ELR (cell line): ENCODE measurements at places on chromosomes 4 and X.

DNA sequence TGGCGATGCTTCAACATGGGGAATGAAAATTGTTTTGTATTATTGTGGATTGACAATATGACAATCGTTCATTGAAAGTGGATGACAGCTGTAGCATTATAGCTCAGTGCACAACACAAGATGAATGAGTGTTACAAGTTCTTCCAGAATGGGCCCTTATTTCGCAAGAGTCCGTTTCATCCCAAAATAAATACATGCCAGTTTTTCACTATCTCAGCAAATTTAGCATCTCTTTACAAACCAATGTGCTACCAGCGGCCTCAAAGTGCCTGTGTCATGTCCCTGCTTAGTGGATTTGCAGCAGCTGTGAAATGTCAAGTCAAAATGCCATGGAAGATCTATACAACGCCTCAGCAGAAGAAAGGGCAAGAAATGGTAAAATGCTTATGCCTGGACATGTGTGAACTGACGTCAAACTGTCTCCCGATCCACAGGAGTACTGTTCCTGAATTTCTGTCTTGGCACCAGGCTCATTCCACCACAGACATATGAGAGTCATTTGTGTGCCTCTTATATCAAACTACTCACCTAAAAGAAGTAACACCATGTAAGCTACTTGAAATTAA lies 109.6 kb downstream of the MAML3 start:
- DNase-seq, result no peak

- DNase-seq, result no peak
Measured at GRCh38 chr4:174928575-174929253, 10.6 kb downstream of the ADAM29 start.

- no peak for DNase-seq
Measured at GRCh38 chr4:170017252-170017651, 8.9 kb downstream of the MFAP3L start.

- DNase-seq, result no peak
Measured at GRCh38 chr4:173160871-173161270, 7.7 kb upstream of the GALNT7 start.

DNA sequence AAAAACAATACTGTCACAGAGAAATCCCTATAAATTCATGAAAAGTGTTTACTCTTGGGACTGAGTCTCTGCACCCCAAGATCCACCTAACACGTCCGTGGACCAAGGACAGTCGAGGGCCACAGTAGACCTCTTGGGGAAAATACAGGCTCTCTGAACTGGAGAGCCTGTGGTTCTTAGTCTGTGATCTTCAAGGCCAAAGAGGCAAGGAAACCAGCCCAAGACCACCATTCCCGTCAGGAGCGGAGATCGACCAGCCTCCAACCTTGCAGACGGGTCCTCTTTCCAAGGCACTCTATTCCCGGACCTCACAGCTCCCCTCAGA lies 1.6 kb upstream of the APBB2 start:
- DNase-seq, result no peak

DNA sequence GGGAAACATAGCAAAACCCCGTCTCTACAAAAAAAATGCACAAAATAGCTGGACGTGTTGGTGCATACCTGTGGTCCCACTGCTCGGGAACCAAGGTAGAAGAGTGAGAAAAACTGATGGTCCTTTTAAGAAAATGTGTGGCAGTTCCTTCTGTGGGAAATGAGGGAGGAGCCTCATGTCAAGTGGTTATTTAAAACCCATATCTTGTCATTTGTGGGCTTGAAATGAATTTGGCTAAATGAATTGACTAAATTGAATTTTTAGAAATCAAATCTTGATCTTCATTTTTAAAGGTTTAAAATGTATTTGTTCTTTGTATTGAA lies 16.2 kb upstream of the LAMP2 start:
- no peak for DNase-seq

DNA sequence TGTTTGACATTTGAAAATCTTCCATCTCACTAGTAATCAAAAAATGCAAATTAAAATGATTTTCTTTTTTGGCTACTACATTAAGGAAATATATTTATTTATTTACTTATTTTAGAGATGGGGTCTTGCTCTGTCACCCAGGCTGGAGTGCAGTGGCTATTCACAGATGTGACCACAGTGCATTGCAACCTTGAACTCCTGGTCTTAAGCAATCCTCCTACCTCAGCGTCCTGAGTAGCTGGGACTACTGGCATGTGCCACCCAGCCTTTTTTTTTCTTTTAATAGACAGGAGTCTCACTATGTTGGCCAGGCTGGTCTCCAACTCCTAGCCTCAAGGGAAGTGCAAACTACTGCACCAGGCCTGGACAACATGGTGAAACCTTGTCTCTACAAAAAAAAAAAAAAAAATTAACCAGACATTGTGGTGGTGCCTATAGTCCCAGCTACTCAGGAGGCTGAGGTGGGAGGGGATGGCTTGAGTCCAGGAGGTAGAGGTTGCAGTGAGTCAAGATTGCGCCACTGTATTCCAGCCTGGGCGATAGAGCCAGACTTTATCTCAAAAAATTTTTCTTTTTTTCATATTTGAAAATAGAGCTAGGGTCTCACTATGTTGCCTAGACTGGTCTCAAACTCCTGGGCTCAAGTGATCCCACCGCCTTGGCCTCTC lies 4.4 kb upstream of the SMIM14 start:
- no peak for DNase-seq

- no peak for DNase-seq
Measured at GRCh38 chrX:362351-362750, 24.4 kb downstream of the PPP2R3B start.

DNA sequence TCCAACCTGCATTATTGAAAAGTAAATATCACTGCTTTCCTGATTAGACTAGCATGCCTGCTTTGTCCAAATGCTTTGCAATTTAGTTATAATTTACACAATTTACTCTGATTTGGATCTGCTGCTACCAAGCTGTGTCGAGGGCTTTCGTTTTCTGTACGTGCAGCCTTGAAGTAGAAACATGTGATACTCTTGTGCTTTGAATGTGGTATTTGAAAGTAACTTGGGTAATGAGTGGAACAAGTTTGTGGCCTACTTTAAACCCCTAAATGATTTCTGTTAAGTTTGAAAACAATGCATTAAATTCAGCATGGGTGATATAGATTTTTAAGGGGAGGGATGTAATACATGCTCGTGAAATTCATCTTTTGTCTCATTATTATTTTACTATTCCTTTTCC lies 240.7 kb downstream of the IQCM start:
- no peak for DNase-seq

DNA sequence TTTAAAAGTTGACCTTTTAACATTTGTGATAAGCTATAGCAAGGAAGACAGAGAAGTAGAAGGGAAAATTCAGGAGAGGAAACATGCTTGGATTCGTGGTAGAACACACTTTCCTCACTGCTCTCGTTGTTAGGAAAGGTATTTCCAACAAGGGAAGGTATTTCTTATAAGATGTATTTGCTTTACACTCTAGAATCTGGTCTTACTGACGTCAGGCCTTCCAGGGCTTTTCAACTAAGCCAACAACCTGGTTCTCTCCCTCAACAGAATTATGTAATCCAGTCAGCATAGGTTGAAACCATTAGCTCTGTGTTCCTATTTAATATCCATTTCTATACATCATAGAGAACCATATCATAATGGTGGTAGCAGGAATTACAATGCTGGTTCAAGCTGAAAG lies 241.9 kb downstream of the SLC39A8 start:
- DNase-seq, result no peak

GRCh38 chr4:147085781-147086180 lies 140.1 kb upstream of the TTC29 start:
- DNase-seq, result no peak
